Ovary (tissue), 10 donors: ENCODE measurements at places on chromosomes 4 and X. TPM values are rescaled to one million over a fixed set of nuclear protein-coding genes. Genes with fewer than 3 reads are reported as not detected.

Gene HPF1
- polyA plus RNA-seq: 28.7 TPM

DNA sequence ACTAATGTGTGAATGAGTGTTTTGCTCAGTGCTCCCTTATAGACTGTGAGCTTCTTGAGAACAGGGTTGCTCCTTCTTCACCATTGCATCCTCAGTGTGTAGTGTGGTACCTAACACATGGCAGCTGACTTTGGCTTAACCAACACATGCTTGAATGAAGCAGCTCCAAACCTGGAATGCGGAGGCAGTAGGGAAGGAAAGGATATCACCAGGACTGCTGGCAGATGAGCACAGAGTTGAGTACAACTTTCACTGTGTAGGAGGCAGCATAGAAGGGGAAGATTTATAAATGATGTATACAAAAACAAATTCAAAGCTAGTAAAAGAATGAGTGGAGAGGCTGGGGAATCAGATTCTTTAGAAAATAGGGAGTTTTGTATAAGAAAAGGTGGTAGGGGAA is 174.3 kb downstream of the SLIT2 start:
- no peak overlapping the region for H3K27ac ChIP-seq
- no peaks in the 10 kb centered on the region for H3K36me3 ChIP-seq
- H3K4me3 ChIP-seq: no peak overlapping the region
- no peaks in the 10 kb centered on the region for H3K27me3 ChIP-seq
- no peaks in the 10 kb centered on the region for H3K4me1 ChIP-seq

GRCh38 chrX:131901546-131901945 is 121.6 kb upstream of the STK26 start:
- H3K4me1 ChIP-seq: no peaks in the 10 kb centered on the region
- no peak overlapping the region for H3K27ac ChIP-seq
- DNase-seq: no peak
- H3K27me3 ChIP-seq: no peaks in the 10 kb centered on the region
- H3K36me3 ChIP-seq: no peaks in the 10 kb centered on the region

GRCh38 chrX:110178179-110178865 is 139.6 kb downstream of the AMMECR1 start:
- H3K27ac ChIP-seq: no peak overlapping the region
- peaks cover 3% of the 10 kb centered on the region for H3K4me1 ChIP-seq
- H3K4me3 ChIP-seq: no peak overlapping the region
- DNase-seq: no peak
- H3K36me3 ChIP-seq: no peaks in the 10 kb centered on the region
- no peaks in the 10 kb centered on the region for H3K27me3 ChIP-seq

DNA sequence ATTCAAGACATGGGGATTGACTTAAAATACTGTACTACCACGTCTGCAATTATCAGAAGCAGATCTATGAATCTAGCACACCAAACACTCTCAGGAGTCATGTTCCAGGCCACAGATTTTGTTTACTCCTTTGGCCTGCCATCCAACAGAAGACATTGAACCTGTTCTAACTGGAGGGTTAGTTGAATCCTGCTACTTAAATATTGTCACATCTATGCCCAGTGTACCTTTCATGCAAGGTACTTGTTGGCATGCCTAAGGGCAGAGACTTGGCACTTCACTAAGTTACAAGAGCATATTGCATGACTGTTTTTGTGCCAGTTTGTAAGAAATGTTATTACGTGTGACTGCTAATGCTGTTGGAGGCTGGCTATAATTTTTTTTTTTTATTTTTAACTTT is 126.9 kb upstream of the BCOR start:
- no peak overlapping the region for H3K27ac ChIP-seq
- no peak overlapping the region for H3K4me3 ChIP-seq
- no peaks in the 10 kb centered on the region for H3K36me3 ChIP-seq
- no peak for DNase-seq
- H3K27me3 ChIP-seq: no peaks in the 10 kb centered on the region
- H3K4me1 ChIP-seq: no peaks in the 10 kb centered on the region

- no peak overlapping the region for H3K4me3 ChIP-seq
- no peak overlapping the region for H3K27ac ChIP-seq
- DNase-seq: no peak
- H3K27me3 ChIP-seq: no peaks in the 10 kb centered on the region
These were observed 96.0 kb downstream of the ADGRL3 start for GRCh38 chr4:61296144-61296543.

Gene PAGE1
- not detected for polyA plus RNA-seq
